Epithelial cell of proximal tubule (primary cell): ENCODE measurements at places on chromosomes 13 and 19.

- DNase-seq: no peak
Observed at GRCh38 chr19:42411581-42412178, 15.5 kb downstream of the LIPE start.

DNA sequence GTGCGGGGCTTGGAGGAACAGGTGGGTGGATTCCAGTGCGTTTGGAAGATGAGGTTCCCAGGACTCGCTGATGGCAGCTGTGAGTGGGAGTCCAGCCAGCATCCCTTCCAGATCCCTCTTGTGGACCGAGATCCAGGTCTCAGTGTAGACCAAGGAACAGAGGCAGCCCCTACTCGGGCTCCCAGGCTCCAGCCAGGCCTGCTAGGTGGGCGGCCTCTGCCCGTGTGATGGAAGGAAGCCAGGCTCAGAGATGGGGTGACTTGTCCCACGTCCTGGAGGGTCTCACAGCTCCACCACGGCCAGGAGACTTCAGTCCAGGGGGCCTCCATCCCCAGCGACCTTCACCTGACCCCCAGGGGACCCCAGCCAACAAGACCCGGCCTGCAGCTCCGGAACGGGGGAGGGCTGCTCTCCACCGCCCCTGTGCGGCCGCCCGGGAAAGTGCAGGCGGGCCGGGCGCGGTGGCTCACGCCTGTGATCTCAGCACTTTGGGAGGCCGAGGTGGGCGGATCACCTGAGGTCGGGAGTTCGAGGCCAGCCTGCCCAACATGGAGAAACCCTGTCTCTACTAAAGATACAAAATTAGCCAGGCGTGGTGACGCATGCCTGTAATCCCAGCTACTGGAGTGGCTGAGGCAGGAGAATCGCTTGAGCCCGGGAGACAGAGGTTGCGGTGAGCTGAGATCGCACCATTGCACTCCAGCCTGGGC is 729 bp upstream of the MADCAM1 start:
- no peak for DNase-seq

DNA sequence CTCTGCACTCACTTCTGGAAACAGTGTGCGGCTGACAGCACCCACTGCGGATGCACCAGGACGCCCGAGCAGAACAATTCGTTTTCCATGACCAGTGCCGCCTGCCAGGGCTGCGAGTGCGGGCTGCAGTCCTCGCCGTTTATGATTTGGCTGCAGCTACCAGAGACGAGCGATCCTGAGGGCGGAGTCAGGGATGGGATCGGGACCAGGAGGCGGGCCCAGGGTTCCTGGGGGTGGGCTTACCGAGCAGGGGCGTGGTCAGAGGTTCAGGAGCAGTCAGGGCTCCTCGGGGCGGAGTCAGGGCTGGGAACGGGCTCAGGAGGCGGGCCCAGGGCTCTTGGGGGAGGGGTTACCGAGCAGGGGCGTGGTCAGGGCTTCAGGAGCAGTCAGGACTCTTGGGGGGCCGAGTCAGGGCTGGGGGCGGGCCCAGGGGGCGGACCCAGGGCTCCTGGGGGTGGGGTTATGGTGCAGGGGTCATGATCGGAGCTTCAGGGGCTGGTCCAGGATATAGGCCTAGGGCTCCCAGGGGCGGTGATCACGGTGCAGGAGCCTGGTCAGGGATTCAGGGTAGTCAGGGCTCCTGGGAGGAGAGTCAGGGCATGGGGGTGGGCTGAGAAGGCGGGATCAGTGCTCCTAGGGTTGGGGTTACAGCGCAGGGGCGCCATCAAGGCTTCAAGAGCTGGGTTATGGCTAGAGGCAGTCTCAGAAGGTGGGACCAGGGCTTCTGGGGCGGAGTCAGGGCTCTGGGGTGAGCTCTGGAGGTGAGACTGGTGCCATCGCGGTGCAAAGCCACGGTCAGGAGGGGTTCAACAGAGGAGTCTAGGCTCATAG is 1.7 kb downstream of the KLK4 start:
- no peak for DNase-seq

DNA sequence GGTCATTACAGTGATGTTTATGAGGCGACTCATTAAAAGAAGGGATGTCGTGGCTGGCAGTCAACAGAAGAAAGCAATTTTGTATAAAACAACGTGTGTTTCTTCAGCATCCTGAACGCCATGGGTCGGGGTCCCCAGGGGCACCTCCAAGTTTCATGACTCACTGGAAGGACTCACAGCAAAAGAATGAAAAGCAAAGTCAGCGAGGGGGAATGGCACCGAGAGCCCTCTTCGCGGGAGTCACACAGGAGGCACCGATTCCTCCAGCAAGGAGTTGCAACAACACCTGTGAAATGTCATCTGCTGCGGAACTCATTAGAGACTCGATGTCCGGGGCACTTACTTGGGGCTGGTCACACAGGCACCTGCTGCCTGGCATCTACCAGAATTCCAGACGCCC is 130.7 kb upstream of the PEG3 start:
- no peak for DNase-seq

- no peak for DNase-seq
Observed at GRCh38 chr13:42379241-42379640, 107.3 kb downstream of the AKAP11 start.

GRCh38 chr13:99894105-99894839 is 77.3 kb downstream of the ZIC5 start:
- no peak for DNase-seq

DNA sequence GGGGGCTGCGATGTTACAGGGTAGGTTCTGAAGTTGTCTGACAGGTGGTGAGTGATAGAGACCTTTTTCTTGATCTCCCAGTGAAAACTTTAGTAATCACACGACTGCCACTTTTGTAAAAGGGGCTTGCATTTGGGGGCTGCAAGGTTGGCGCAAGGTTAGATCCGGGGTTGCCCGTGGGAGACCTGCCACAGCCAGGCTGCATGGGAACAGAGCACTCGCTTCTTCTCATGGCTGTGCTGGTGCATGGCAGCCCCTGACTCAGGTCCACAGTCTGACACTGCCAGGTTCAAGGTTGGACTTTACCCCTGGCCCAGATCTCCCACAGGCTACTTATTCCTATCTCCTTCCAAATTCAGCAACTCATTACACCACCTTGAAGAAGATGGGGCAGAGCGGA is 1190.4 kb downstream of the UQCRFS1 start:
- DNase-seq: no peak

DNA sequence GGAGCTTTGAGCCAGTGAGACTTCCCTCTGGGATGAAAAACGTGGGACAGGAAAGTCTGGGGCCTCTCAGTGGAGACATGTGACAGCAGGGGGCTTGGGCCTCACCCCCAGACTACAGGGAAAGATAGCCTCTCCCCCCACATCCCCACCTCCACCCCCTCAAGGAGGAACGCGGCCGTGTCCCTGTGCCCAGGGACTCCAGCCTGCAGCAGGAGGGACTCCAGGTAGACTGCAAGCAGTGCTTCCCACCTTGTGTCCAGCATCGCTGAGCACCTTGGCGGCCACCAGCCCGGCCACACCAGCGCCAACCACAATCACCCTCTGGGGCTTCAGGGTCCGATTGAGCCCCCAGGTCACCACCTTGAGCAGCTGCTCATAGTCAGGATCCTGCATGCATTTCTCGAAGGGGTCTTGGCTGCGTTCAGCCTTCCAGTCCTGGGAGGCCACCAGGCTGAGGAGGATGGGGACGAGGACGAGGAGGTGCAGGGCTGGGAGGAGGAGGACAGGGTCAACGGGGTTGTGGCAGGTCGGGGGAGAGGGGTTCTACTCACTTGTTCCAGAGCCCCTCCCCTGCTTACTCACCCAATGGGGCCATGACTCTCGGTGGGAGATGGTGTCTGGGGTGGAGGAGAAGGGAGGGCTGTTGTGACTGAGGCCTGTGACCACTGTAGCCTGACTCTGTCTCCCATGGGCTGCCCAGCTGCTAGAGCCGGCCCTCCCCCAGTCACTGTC is 955 bp downstream of the IL4I1 start:
- DNase-seq: no peak

- DNase-seq: no peak
Observed at GRCh38 chr13:113022391-113022744, 53.4 kb downstream of the MCF2L start.

DNA sequence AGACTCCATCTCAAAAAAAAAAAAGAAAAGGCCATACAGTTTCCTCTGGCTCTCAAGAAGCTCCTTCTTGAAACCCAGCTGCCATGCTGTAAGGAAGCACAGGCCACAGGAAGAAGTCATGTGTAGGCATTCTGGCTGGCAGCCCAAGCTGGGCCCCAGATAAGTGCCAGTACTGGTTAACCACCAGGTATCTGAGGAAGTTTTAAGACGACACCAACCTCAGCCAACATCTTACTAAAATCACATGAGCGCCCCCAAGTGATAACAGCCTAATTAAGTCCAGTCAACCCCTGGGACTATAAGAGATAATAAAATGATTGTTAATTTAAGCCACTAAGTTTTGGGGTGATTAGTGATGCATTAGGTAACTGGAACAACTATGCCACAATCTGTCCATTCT is 27.4 kb upstream of the AKT2 start:
- no peak for DNase-seq

GRCh38 chr13:40163066-40164000 is 503.1 kb downstream of the FOXO1 start:
- no peak for DNase-seq

GRCh38 chr19:11264452-11265176 is 2.3 kb upstream of the DOCK6 start:
- no peak for DNase-seq

DNA sequence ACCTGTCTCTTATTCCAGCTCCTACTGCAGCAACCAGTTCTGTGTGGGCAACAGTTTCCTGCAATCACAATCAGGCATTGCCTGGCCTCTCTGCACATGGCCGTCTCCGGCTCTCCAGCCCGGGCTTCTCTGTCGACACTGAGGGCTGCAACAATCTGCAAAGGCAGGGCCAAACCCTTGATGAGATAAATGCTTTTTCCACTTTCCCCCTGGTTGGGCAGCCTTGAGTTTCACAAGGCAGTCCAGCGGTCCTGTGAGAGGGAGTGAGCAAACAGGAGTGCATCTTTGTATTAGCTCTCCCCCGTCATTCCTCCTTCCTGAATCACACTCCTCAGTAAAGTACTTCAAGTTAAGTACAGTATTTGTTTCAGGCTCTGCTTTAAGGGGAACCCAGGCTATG is 40.7 kb upstream of the VWA8 start:
- DNase-seq: peak; percentile 36

DNA sequence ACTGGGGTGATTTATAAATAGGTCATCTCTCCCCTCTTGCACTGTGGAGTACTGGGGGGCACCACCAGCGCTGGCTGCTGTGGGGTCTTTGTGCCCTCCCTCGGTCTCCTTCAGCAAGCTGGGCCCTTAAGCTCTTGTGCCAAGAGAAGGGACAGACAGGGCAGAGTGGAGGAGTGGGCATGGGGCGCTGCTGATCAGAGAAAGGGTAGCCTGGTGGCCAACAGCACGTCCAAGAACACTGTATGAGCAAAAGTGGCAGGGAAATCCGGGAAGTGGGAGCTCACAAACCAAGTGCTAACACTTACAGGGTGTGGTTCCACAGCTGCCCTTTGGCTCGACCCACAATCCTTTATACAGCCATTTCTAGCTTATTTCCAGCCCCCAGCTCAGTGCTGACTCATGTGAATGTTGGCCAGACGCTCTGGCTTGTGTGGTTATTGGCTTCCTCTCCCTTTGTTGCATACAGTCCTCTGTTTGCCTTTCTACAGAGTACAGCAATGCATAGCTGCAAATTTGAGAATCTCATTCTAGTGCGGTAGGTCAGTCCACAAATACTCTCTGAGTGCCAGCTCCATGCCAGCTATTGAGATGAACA is 298.8 kb downstream of the SHISA2 start:
- DNase-seq: no peak

DNA sequence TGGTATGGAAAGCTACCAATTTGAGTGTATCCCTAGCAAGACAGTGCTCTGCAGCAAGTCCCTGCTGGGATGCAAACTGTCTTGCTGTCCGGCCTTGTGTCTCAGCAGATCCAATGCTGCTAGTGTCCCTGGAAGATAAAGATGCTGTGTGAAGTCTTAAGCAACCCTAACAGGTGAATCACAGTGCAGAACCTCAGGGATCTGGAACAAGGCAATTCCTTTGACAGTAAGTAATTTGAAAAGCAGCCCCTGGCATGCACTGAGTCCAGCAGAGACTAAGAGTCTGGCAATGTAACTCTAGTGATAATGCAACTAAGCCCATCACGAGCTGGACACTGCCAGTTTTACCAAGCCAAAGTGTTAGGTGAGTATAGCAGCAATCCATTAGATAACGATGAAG is 1.7 kb upstream of the UCHL3 start:
- no peak for DNase-seq

- DNase-seq: no peak
Observed at GRCh38 chr19:5398693-5399057, 56.5 kb upstream of the ZNRF4 start.

DNA sequence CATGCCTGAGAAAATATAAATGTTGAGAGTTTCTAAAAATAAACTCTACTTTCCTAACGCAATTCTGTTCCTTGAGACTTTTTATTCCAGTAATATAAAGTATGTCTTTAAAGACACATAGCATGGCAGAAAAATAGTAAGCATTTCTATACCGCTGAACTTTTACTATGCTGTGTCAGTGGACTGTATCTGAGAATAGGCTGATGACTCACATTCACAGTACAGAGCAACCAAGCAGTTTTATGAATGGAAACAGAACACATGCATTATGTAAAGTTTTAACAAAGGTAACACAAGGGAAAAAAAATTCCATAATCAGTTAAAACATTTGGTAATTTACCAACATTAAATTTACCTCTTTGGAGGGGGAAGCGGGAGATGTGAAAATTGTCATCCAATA is 38.4 kb downstream of the ZDHHC20 start:
- DNase-seq: peak; percentile 25

DNA sequence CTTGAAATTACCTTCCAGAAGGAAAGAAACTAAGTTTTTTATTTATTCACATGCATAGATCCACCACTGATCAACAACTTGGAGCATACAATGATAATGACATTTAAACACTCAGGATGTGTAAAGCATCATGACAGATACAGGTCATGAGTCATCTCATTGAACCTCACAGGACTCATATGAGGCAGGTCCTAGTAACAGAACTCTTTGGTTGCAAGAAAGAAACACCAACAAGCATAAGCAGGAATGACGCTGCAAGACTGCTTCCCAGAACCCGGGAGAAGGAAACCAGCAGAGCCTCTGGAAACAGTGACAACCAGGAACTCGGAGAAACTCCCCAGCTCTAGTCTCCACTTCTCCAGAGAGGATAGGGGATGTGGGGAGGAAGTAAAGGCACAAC is 60.8 kb upstream of the IPO5 start:
- DNase-seq: no peak
